Bone marrow (tissue), 2 donors: ENCODE measurements at places on chromosomes 11 and 22.
A peak's percentile ranks its signal among the peaks of the same experiment; 100 is the strongest.

DNA sequence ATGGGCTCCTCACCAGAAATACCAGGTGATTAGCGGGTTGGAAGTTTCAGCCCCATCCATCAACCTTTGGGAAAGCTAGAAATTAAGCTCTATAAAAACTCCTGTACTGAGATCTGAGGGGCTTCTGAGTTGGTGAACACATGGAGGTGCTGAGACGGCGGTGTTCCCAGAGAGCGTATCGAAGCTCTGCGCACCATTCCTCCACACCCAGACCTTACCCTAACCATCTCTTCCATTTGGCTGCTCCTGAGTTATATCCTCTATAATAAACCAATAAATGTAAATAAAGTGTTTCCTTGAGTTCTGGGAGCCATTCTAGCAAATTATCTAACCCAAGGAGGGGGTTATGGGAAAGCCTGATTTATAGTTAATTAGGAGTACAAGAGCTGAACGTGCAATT, 41.4 kb downstream of the TMEM123 start:
- no peak for DNase-seq

DNA sequence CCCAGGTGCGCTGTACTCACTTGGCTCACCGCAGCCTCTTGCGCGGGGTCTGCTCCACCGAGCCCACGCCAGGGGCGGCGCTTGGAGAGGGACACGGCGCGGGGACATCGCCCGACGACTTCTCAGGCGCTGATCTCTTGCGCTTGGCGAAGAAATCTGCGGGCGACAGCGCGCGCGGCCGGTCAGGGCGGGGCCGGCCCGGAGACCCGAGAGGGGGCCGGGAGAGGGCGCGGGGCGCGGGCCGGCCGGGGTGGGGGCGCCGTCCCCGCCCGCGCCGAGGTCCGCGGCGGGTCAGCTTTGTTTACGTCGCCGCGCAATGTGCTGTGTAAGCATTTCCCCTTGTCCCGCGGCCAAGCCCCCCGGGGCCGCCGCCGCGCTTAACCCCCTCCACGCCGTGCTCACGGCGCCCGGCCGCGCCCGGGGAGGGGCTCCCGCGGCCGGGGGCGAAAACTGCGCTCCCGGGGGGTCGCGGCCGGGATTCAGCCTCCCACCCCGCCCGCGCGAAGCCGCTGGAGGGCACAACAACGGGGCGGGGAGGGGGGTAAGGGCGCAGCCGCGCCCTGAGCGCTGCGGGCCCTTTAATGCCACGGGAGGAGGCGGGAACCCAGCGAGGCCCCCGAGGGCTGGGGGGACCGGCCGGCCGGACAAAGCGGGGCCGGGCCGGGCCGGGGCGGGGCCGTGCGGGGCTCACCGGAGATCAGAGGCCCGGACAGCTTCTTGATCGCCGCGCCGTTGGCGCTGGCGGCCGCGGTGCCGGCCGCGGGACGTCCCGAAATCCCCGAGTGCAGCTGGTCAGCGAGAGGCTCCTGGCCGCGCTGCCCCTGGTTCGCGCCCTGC, 1.4 kb downstream of the CDKN1C start:
- DNase-seq, result no peak

DNA sequence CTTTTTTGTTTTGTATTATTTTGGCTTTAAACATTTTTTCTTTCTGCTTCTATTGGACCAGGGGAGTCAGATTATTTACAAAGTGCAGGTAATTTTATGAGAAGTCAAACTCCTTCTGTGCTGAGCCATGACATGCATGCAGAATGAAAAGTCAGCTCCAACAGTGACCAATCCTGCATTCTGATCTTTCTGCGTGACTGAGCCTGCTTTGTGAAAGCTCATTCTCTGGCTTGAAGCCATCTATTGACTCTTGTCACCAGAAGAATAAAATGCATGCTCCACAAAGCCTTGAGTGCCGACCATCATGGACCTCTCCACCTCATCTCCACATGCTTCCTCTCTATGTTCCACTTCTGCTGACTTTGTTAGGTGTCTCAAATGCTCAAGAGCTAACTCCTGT, 50.2 kb downstream of the MIAT start:
- DNase-seq, result no peak

DNA sequence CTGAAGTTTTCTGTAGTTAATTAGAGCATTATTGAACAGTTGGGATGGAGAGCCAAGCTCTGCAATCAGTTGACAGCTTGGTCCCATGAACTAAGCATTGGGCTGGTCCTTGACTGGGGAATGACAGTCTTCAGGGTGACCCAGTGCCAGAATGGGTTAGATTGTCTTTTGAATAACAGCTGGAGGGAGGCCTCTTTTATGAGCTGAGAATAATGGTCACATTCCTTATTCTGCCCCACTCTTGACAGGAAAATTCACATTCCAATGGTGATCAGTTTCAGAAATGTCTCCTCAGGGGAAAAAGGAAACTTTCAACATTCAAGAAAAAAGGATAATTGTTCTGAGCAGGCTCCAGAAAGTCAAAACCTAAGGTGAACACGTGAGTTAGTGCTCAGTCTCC, 113.9 kb downstream of the KIRREL3 start:
- no peak for DNase-seq

DNA sequence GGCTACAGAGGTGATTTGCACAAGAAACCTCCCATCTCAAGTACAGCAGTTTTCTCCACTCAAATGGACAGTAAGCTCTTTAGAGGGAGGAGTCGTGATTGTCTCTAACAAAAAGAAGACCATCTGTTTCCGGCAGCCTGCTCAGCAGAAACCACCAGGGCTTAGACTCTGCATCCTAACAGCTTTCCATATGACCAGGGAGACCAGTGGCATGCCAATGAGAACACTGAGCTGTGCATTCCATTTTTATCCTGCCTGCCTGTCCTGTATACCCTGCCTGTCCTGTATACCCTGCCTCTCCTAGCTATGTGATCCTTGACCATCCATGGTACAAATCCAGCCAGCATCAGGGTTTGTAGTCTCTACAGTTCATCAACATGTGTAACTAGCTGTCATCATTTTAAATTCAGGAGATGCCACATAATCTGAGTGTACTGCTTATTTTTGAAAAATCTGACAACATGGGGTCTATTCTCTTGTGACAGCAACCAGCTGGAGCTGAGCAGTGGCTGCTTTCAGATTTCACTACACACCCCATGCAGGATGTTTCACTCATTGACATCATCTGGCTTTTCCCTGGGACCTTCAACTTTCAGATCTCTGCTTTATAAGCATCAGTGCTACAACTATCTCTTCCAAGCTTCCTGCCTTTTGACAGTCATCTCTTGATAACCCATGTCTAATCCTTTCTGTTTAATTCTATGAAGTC, 50.5 kb upstream of the POU2AF2 start:
- DNase-seq, result peak; percentile 2

DNA sequence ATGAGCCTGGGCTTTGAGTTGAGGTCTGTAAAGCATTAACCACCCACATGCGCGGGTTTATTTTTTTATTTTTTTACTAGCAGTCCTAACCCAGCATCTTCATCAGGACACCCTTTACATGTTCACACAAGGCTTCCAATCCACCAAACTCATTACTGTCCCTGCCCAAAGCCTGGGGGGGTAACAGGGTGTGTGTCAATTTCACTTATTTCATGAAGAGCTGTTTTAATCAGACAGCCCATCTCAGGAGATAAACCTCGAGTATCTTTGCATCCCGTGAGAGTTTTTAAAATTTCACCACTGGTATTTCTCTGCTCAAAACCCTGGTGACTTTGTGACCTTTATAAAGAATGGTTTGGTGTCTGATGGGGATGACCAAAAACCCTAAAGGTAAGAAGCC, 45.6 kb downstream of the ANO1 start:
- DNase-seq, result no peak

GRCh38 chr11:77173494-77173893, 45.4 kb downstream of the MYO7A start:
- DNase-seq, result no peak

DNA sequence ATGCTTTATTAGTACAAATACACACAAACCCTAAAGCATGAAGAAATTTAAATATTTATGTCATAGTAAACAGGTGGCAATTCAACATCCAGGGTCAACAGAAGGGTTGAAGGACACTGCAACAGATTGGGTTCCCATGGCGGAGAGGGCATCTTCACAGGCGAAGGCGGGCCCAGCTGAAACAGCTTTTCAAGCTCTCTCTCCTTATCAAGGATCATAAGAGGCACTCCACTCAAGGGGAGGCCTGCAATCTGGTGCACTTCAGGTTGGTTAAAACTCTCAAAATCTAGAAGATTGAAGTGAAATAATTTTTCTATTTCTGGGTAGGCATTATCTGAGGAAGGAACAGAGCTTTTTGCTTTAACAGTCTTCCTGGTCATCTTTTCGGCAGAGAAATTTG, 16.8 kb upstream of the SLC22A8 start:
- DNase-seq, result no peak

DNA sequence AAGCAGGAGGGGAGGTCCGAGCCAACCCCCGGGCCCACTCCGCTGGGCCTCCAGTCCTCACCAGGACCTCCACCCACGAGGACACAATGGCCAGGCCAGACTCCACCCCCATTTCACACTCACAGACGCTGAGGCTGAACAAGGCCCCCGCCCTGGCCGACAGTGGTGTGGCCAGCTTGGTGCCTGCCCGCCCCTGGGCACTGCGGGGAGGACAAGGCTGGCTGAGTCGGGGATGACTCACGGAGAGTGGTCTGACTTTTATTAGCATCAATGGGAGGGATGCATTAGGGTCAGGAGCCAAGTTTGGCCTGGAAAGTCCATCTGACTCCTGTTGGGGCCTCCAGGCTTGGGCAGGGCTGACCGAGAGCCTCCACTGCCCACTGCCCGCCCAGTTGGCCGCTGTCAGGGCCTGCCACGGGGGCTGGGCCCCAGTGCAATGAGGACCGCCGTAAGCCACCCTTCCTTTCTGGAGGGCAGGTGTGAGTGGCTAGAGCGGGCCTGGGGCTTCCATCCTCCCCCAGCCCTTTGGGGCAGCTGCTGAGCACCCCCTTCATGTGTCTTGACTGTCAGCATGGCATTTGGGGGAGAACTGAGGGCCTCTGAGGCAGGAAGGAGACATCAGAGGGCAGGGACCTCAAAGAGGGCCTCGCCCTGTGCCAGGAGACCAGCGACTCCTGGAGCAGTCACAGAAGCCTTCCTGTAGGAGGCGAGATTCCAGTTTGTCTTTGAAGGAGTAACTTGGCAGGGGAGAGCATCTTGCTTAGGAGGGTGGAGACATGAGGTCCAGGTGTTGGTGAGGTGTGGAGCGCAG, 10.6 kb downstream of the TSPAN32 start:
- no peak for DNase-seq

GRCh38 chr11:131422496-131422895, 52.1 kb downstream of the NTM start:
- no peak for DNase-seq

DNA sequence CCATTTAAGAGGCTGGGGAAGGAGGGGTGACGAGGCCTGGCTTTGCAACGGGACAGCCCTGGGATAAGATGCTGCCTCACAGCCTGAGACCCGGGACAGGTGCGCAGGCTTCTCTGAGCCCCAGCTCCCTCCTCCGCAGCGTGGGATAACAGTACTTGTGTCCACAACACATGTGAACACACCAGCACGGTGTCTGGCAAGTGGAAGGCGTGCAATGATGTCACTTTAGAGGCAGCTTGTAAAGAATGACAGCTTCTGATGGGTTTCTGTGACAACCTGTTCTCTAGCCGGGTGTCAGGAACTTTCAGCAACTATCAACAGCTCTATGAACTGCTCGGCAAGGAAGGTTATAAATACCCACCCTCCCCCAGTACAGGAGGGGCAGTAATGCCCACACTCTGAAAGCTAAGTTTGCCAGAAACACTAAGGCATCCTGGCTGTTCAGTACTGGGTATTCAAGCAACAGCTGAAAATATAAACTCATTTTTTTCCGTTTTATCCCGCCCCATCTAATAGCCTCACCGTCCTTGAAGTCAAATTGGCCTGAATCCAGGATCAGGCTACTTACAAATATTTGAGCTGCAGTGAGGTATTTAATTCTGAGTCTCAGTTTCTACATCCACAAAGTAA, 59.7 kb downstream of the MYH9 start:
- DNase-seq, result no peak

- DNase-seq, result no peak
These were observed 89.2 kb upstream of the E2F8 start for GRCh38 chr11:19329970-19330369.

DNA sequence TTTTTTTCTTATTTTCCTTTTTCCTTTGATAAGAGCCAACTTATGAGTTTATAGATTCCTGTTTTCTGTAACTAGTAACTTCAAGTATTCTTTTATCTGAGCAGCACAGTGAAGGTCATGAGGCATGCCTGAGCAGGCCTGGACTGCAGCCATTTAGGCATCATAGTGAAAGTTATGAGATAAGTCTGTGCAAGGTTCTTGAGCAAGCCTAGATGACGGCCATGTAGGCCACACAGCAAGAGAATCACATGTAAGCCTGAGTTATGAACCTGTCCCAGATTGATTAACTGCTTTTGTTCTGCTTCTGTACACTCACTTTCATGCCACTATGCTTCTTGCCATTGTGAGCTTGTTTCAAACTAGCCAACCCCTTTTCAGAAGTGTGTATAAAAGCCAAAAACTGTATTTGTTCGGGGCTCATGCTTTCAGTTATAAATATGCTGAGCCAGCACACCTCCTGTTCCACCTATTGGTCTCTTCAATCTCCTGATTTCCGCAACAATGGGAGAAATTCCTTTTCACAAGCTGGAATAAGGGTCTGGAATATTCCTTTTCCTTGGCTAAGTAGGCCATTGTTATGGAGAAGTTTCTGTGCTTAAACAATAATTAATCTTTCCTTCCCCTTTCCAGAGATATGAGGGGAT, 745.7 kb downstream of the FAM181B start:
- no peak for DNase-seq

DNA sequence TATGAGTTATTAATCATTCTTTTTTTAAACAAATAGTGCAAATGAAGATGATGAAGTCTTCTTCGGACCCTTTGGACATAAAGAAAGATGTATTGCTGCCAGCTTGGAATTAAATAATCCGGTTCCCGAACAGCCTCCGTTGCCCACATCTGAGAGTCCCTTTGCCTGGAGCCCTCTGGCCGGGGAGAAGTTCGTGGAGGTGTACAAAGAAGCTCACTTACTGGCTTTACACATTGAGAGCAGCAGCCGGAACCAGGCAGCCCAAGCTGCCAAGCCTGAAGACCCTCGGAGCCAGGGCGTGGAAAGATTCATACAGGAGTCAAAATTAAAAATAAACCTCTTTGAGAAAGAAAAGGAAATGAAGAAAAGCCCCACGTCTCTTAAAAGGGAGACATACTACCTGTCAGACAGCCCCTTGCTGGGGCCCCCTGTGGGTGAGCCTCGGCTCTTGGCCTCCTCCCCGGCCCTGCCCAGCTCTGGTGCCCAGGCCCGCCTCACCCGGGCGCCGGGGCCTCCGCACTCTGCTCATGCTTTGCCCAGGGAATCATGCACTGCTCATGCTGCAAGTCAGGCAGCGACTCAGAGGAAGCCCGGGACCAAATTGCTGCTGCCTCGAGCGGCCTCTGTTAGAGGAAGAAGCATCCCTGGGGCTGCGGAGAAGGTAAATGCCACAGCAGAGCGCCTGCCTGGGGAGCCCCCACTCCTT, 11.8 kb downstream of the GTSE1 start:
- DNase-seq, result no peak
